ENCODE measurements at places on chromosomes 11 and 22.
A peak's percentile ranks its signal among the peaks of the same experiment; 100 is the strongest.

DNA sequence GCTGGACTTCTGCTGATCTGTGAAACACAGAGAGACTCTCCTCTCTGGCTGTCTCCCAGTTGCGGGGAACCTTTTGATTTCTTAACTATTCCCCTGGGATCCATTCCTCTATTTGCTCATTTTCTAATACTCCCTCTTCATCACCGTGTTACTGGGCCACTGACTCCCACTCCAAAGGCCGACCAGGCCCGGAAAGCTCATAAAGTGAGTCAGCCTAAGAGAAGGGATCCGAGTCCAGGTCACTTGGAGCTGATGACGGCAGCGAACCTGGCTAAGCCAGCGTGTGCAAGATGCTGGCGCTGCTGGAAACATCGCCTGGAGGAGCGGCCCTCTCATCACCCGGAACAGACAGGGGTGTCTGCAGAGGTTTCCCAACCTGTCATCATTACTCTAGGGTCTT is 112.8 kb downstream of the FBXO7 start:
- peaks cover 16% of the 10 kb centered on the region for H3K4me1 ChIP-seq
- no peak overlapping the region for H3K4me3 ChIP-seq
- no peaks in the 10 kb centered on the region for H3K27me3 ChIP-seq

GRCh38 chr11:57485217-57485990 is 25.1 kb downstream of the RTN4RL2 start:
- H3K4me3 ChIP-seq, result no peak overlapping the region
- H3K4me1 ChIP-seq, result peaks cover 5% of the 10 kb centered on the region
- no peak for DNase-seq

GRCh38 chr22:27164781-27165503 is 507.6 kb downstream of the MIAT start:
- H3K36me3 ChIP-seq, result no peaks in the 10 kb centered on the region
- no peak overlapping the region for H3K27ac ChIP-seq
- DNase-seq, result no peak
- H3K4me3 ChIP-seq, result no peak overlapping the region
- H3K4me1 ChIP-seq, result peaks cover 12% of the 10 kb centered on the region

- no peak for DNase-seq
- peaks cover under 1% of the 10 kb centered on the region for H3K4me1 ChIP-seq
- H3K27me3 ChIP-seq, result no peaks in the 10 kb centered on the region
- no peak overlapping the region for H3K27ac ChIP-seq
- no peak overlapping the region for H3K4me3 ChIP-seq
Measured at GRCh38 chr11:24664399-24664798, 167.5 kb downstream of the LUZP2 start.

GRCh38 chr11:130330101-130330684 is 15.5 kb upstream of the ZBTB44 start:
- no peak overlapping the region for H3K4me3 ChIP-seq
- DNase-seq, result no peak
- H3K27me3 ChIP-seq, result no peaks in the 10 kb centered on the region
- H3K27ac ChIP-seq, result no peak overlapping the region

GRCh38 chr22:33023153-33023827 is 34.9 kb downstream of the SYN3 start:
- H3K27ac ChIP-seq, result no peak overlapping the region
- no peaks in the 10 kb centered on the region for H3K36me3 ChIP-seq
- H3K4me1 ChIP-seq, result no peaks in the 10 kb centered on the region
- DNase-seq, result no peak
- no peak overlapping the region for H3K4me3 ChIP-seq
- H3K27me3 ChIP-seq, result peaks cover 17% of the 10 kb centered on the region

- no peak for DNase-seq
- H3K4me1 ChIP-seq, result no peaks in the 10 kb centered on the region
- no peaks in the 10 kb centered on the region for H3K27me3 ChIP-seq
- H3K27ac ChIP-seq, result no peak overlapping the region
- no peak overlapping the region for H3K4me3 ChIP-seq
Measured at GRCh38 chr22:28674121-28674563, 5.5 kb downstream of the TTC28 start.

DNA sequence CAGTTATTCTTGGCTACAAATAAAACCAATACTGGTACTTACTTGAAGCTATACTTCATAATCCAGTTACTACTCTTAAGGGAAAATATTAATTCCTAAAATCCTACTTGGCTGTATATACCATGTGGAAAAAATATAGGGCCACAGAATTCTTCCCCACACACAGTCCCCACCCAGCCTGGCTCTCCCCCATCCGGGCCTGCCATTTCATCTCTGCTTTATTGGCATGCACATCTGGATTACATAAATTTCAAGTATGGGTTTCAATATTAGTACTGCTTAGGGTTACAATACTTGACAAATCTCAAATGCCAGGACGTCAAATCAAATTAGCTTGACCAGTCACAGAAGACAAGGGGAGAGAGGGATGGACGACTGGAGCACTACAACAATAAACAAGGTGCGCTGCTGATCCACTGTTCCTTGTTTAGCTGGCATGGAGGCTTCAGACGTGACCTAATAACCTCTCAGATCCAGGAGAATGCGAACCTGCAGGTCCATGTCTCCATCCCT is 81.4 kb downstream of the ABTB2 start:
- H3K4me3 ChIP-seq, result no peak overlapping the region
- peaks cover 22% of the 10 kb centered on the region for H3K4me1 ChIP-seq
- no peaks in the 10 kb centered on the region for H3K27me3 ChIP-seq
- no peak overlapping the region for H3K27ac ChIP-seq
- H3K36me3 ChIP-seq, result no peaks in the 10 kb centered on the region

- no peak overlapping the region for H3K27ac ChIP-seq
- H3K36me3 ChIP-seq, result peaks cover 3% of the 10 kb centered on the region
- no peak for DNase-seq
- no peak overlapping the region for H3K4me3 ChIP-seq
Measured at GRCh38 chr22:29039148-29039547, 22.5 kb downstream of the C22orf31 start.

GRCh38 chr22:25497181-25497641 is 67.3 kb upstream of the GRK3 start:
- H3K4me1 ChIP-seq, result peaks cover 9% of the 10 kb centered on the region
- no peak overlapping the region for H3K4me3 ChIP-seq
- H3K27me3 ChIP-seq, result no peaks in the 10 kb centered on the region
- peaks cover 13% of the 10 kb centered on the region for H3K36me3 ChIP-seq

GRCh38 chr11:70328556-70328955 is 58.1 kb downstream of the PPFIA1 start:
- H3K27me3 ChIP-seq, result no peaks in the 10 kb centered on the region
- DNase-seq, result no peak
- peaks cover 39% of the 10 kb centered on the region for H3K36me3 ChIP-seq
- H3K27ac ChIP-seq, result no peak overlapping the region
- no peak overlapping the region for H3K4me3 ChIP-seq

GRCh38 chr11:128235958-128236357 is 351.4 kb downstream of the ETS1 start:
- H3K27ac ChIP-seq, result no peak overlapping the region
- H3K4me1 ChIP-seq, result no peaks in the 10 kb centered on the region
- H3K4me3 ChIP-seq, result no peak overlapping the region
- no peak for DNase-seq
- no peaks in the 10 kb centered on the region for H3K27me3 ChIP-seq

DNA sequence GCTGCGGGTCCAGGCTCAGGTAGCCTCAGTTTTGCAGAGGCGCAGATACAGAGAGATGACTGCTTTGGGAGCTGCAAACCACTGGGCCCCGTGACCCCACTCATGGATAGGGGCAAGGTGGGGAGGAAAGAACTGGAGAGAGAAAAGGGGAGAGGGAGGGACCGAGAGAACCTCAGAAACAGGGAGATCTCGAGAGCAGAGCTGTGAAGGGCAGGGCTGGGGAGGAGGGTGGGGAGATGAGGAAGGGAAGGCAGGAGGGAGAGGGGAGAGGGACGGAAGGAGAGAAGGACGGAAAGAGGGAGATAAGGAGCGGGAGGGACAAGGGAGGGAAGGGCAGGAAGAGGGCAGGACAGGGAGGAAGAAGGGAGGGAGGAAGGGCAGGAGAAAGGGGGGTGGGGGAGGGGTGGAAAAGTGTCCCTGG is 46.3 kb downstream of the IGLL1 start:
- no peak for DNase-seq
- no peaks in the 10 kb centered on the region for H3K36me3 ChIP-seq
- no peaks in the 10 kb centered on the region for H3K27me3 ChIP-seq
- H3K4me1 ChIP-seq, result peaks cover 68% of the 10 kb centered on the region
- no peak overlapping the region for H3K4me3 ChIP-seq

DNA sequence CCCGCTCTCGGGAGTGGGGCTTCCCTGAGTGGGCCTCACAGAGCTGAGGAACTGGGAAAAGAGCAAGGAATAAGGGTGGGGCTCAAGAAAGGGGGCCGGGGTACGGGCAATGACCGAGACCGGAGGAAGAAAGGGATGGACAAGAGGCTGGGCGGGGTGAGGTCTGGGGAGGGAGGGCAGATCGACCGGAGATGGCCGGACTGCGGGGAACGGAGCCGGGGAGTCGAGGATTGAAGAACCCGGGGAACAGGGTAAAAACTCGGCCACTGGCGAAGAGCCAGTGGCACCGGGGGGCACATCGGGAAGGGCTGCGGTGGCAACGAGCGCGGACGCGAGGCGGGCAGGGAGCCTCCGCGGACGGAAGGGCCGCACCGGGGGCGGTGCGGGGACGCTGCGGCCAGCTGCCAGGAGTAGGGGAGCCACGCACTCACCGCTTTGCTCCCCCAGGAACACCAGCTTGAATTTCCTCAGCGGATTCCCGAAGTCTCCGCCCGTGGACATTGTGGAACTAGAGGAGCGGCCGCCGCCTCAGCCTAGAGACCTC is 667 bp downstream of the RAB6A start:
- peaks cover 22% of the 10 kb centered on the region for H3K4me1 ChIP-seq
- H3K36me3 ChIP-seq, result no peaks in the 10 kb centered on the region
- H3K27me3 ChIP-seq, result no peaks in the 10 kb centered on the region
- peak overlapping the region; percentile 96 for H3K27ac ChIP-seq

DNA sequence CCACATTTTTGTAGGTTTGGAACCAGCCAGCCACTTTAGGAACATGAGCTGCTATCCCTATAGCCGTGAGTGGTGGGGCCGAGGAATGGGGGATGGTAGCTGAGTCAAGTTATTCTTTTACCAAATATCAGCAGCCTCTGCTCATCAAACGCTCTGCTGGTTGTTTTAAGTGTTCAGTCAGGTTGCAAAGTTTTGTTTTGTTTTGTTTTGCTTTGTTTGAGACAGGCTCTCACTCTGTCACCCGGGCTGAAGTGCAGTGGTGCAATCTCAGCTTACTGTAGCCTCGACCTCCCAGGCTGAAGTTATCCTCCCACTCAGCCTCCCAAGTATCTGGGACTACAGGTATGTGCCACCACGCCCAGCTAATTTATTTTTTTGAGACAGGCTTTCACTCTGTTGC is 14.4 kb downstream of the CABIN1 start:
- no peak for DNase-seq
- H3K27ac ChIP-seq, result peak overlapping the region; percentile 69
- peaks cover 10% of the 10 kb centered on the region for H3K4me1 ChIP-seq
- peaks cover 8% of the 10 kb centered on the region for H3K36me3 ChIP-seq
- H3K4me3 ChIP-seq, result no peak overlapping the region

- H3K36me3 ChIP-seq, result no peaks in the 10 kb centered on the region
- H3K4me1 ChIP-seq, result no peaks in the 10 kb centered on the region
- no peak overlapping the region for H3K4me3 ChIP-seq
- DNase-seq, result no peak
- H3K27me3 ChIP-seq, result peaks cover 26% of the 10 kb centered on the region
Measured at GRCh38 chr11:122721201-122721963, 65.9 kb downstream of the UBASH3B start.

DNA sequence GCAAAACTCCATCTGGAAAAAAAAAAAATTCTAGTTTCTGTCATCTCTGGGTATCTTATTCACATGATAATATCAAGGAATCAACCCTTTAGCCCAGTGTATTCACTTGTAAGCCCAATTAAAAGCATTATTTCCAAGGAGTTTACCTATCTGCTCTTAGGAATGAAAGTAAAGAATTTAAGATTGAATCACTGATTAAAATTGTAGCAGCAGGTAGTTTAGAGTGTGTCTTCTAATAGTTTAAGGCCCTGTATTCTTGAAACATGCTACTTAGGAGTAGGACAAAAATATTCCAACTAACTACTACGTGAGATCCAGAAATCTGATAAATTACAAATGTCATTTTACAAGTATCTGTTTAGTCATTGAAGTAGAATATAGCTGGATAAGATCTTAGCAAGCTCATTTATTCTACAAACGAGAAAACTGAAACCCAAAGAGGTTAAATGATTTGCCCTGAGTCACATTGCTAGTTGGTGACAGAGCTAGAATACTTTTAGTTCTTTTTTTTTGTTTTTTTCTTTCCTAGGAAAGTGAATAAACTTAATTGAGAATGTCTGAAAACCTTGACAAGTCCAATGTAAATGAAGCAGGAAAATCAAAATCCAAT is 4.0 kb downstream of the TCP11L1 start:
- peaks cover 21% of the 10 kb centered on the region for H3K36me3 ChIP-seq
- H3K4me3 ChIP-seq, result no peak overlapping the region
- DNase-seq, result no peak
- peaks cover 7% of the 10 kb centered on the region for H3K4me1 ChIP-seq

GRCh38 chr11:99534812-99535211 is 514.1 kb downstream of the CNTN5 start:
- H3K4me3 ChIP-seq, result no peak overlapping the region
- H3K27ac ChIP-seq, result no peak overlapping the region
- no peak for DNase-seq
- no peaks in the 10 kb centered on the region for H3K27me3 ChIP-seq

DNA sequence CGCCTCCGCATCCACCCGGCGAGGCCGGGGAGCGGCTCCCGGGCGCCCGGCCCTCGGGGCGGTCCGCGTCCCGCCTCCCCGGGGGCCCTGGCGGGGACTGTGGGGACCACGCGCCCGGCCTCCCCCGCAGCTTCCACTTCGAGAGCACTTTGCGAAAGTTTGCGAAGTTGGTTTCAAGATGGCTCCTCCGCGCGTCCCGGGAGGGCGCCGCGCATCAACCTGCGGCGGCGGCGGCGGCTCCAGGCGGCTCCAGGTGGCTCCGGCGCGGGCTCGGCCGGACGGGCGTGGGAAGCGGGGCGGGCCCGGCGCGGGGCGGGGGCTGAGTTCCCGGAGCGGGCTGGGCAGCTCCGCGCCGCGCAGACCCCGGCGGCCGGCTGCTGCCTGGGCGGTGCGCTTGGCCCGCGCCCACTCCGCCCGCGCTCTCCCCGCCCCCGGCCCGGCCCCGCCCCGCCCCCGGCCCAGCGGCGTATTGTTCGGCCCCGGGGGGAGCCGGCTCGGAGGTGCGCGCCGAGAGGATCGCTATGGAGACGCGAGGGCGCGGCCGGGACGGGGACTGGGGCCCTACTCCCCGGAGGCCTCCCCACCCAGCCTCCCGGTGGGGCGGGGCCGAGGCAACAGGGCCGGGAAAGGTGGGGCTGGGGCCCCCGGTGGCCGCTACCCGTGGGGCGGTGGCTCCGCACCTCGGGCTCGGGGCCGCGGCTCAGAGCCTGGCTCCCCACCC is at the start of gene CELSR1:
Gene CELSR1 (minus strand): TSS at position 396 of the 721 bp plus-strand sequence. CDS start 450 bp downstream, outside the sequence.
- H3K27me3 ChIP-seq, result peaks cover 42% of the 10 kb centered on the region
- H3K27ac ChIP-seq, result peak within 1 kb of the TSS; percentile 73
- peaks cover 12% of the 10 kb centered on the region for H3K4me1 ChIP-seq
- peak; percentile 67 for DNase-seq

DNA sequence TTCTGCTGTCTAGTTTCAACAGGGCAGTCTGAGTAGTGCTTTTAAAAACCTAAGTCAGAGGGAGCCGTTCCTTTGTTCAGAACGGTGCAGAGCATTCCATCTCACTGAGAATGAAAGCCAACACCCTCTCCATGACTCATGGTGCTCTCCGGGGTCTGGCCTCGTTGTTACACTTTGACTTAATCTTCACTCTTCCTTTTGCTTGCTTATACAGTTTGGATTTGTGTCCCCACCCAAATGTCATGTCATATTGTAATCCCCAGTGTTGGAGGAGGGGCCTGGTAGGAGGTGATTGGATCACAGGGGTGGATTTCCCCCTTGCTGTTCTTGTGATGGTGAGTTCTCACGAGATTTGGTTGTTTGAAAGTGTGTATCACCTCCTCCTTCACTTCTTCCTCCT is 292.2 kb downstream of the ST3GAL4 start:
- DNase-seq, result no peak
- no peaks in the 10 kb centered on the region for H3K4me1 ChIP-seq
- no peak overlapping the region for H3K4me3 ChIP-seq

All from progenitor cell of endocrine pancreas (in vitro differentiated cells).